ENCODE measurements at places on chromosomes 7 and 10.

DNA sequence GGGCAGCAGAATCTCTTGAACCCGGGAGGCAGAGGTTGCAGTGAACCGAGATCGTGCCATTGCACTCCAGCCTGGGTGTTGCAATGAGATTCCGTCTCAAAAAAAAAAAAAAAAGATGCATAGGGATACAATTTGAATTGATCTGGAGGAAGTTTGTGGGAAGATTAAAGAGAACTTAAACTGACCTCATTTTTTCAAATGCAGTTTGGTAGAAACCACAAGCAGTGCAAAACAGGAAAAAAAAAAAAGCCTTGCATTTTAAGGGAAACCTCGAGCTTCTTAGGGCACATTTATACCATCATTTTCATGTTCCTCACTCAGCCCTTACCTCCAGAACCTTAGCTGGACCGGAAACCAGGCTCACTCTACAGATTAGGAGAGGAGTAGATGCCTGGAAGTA lies 2.8 kb downstream of the KCTD7 start:
- DNase-seq: no peak

DNA sequence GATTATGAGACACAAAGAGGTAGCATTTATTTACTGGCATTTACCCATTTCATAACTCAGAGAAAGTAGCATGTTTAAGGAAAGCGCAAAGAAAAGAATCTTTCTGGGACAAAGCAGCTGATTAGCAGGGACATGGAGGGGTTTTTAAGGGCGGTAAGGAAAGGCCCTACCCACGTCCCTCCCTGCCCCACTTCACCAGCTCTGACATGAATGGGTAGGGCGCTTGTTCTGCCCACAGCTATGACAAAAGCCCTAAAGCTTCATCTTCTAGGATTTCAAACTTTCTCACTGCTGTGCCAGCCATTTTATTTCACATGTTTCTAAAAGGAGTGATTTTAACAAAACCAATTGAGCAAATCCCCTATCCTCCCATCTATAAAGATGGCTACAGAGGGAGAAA lies 406.9 kb upstream of the KLF6 start:
- no peak for DNase-seq

DNA sequence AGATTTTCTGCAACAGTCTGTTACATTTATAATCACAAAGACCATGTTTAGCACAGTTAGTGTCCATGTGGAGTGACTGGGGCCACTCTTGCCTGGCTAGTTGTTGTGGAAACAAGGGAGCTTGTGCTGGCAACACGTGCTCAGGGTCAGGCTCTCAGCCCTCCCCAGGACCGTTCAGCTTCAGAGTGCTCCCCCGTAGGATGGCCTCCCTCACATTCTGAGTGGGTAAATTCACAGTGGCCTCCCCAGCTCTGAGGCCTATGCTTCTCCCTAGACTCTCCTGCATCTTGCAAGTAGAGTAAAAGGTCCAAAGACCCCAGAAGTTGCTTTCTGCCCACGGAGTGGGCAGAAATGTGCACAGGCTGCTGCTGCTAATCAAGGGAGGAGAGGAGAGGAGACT lies 122.3 kb downstream of the ADCY1 start:
- DNase-seq: no peak

GRCh38 chr10:2703953-2704352 lies 363.4 kb upstream of the PFKP start:
- no peak for DNase-seq

- no peak for DNase-seq
These were observed 36.8 kb downstream of the OGDH start for GRCh38 chr7:44643206-44643605.

GRCh38 chr10:96695975-96696634 lies 24.2 kb downstream of the PIK3AP1 start:
- no peak for DNase-seq

DNA sequence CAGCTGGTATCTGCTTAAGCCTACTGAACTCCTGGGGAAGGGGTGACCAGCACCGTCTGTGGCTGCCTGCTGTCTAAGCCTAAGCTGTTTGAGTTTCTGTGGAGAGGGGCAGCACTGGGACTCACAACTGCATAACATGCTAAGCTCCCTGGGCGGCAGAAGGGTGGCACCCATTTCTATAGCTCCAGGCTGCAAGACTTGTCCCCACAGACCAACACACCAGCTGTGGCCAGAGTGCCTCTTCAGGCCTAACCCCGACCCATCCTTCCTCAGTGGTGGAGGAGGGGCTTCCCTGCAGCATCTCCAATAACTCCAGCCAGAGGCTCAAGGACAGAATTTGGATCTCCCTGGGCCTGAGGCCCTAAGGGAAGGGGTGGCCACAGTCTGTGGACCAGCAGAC lies 464.1 kb downstream of the SEMA3D start:
- DNase-seq: no peak

DNA sequence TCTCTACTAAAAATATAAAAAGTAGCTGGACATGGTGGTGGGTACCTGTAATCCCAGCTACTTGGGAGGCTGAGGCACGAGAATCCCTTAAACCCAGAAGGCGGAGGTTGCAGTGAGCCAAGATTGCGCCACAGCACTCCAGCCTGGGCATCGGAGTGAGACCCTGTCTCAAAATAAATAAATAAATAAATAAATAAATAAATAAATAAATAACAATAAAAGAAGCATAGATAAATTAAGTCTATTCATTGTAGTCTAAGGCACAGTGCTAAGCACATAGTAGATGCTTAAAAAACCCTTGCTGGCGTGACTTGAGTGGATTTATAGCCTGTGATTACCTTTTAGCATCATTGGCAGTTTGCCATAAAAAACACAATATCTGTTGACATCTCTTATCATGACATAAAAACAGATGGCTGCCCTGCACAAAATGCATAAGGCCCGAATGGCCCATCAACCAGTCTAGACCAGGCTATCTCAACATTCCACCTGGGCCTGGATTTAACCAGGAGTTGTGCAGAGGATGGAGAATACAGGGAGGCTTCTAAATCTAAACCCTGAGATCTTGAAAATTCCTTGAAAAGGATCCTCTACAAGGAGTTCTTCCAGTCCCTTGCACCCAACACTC lies 94.9 kb downstream of the PRLHR start:
- no peak for DNase-seq

DNA sequence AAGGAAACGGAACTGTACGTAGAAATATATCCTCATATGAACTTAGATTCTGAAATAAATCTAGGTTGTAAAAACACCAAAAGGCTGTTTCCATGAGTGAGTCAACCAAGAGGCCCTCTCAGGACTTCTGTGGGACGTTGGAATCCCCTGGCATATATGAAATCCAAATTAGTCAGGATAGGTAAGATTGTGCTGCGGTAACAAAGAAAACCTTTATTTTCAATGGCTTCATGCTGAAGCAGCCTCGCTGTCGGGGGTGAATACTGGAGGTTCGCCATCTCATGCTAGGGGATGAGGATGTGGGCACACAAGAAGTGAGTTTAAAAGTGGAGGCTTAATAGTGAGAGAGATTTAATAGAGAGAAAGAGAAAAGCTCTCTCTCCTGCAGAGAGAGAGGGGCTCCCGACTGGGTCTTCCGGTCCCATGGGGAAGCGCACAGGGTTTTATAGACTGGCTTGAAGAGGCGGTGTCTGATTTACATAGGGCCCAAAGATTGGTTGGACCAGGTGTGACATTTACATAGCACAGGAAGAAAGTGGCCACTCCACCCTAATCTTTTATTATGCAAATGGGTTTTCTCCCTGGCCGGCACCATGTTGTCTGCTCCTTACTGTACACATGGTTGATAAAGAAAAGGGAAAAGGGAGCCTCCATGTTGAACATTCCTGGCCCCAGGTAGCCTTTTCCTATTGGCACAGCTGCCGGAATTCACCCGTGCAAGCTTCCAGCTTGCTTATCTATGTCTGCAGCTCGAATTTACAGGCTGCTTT lies 52.3 kb upstream of the SEPHS1 start:
- DNase-seq: no peak

- DNase-seq: no peak
These were observed 18.7 kb downstream of the AKR1C1 start for GRCh38 chr10:4981722-4982471.

DNA sequence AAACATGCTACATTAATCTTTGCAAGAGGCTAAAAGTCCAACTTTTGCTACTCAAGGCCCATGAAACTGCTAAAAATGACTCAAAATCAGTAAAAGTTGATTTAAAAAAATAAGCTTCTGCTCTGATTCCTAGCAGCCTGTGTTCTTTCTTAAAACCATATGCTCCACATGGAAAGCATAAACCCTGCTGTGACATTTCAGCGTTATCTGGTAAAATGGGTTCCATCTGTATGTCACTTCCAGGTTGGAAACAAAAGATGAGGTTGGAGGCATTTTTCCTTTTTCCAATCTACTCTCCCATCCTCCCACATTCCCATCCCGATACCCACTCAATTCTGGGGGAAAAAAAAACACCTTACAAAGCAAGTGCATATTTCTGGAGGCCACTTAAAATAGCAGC lies 439.5 kb downstream of the NEBL start:
- DNase-seq: no peak

DNA sequence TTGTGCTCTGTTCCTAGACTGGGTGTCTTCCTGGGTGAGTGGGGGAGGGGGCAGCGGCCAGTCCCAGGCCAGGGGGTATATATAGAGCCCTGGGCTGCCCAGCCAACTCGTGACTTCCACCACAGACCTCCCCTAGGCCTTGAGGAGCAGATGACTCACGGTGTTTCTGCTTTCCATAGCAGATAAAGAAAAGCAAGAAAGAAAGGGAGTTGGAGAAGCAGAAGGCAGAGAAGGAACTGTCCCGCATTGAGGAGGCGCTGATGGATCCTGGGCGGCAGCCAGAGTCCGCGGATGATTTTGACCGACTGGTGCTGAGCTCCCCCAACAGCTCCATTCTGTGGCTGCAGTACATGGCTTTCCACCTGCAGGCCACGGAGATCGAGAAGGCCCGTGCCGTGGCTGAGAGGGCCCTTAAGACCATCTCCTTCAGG lies 10.1 kb downstream of the CALHM2 start:
- no peak for DNase-seq

GRCh38 chr10:5303504-5303903 lies 61.3 kb upstream of the UCN3 start:
- DNase-seq: no peak

All from COR-L47 (cell line).